ENCODE measurements at places on chromosomes 7 and 10. TPM values are rescaled to one million over a fixed set of nuclear protein-coding genes. Genes with fewer than 3 reads are reported as not detected.

Gene SLC29A4
- total RNA-seq: 0.51 TPM

Gene UCMA
- not detected for total RNA-seq

Gene ZFYVE27
- total RNA-seq: 25.0 TPM

Gene SEMA3A
- 3.9 TPM for total RNA-seq

Gene VGF
- 0.25 TPM for total RNA-seq

All from activated naive CD4-positive, alpha-beta T cell treated with anti-CD3 and anti-CD28 coated beads, Interleukin-2, amount 10 ng/mL, durations not matched to agents 5 hours and 36 hours (primary cell).